CD8-positive, alpha-beta memory T cell (primary cell): ENCODE measurements at places on chromosomes 1 and 21. TPM values are rescaled to one million over a fixed set of nuclear protein-coding genes. Genes with fewer than 3 reads are reported as not detected.

Gene SV2A
- polyA plus RNA-seq: 2.9 TPM

DNA sequence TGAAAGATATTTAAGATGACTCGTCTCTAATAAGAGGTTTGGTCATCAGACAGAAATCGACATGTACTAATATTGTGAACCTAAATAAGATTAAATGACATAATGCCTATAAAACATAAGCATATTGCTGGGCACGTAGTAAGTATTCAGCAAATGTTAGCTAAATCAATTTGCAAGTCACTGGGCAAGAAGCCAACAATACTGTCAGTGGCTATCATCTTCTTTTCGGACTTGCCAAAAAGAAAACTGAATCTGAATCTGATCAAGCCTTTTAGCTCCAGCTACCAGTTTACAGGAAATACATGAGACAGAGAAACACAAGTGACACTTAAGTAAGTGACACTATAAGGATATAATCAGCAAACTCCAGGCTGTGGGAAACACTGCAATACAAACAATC, 46.0 kb downstream of the RPL5 start:
- H3K27me3 ChIP-seq: no peaks in the 10 kb centered on the region
- H3K4me3 ChIP-seq: peak overlapping the region; percentile 33
- H3K27ac ChIP-seq: no peak overlapping the region

Gene SLC41A1
- polyA plus RNA-seq: 16.5 TPM

GRCh38 chr1:43123031-43123430, 49.1 kb downstream of the EBNA1BP2 start:
- H3K4me1 ChIP-seq: no peaks in the 10 kb centered on the region
- no peak overlapping the region for H3K4me3 ChIP-seq
- H3K27ac ChIP-seq: no peak overlapping the region
- no peak for DNase-seq
- no peaks in the 10 kb centered on the region for H3K27me3 ChIP-seq
- no peaks in the 10 kb centered on the region for H3K36me3 ChIP-seq

Gene S100A7A
- not detected for polyA plus RNA-seq

Gene SLC30A1
- polyA plus RNA-seq: 3.4 TPM
